ENCODE measurements at places on chromosomes 5 and 9. TPM values are rescaled to one million over a fixed set of nuclear protein-coding genes. Genes with fewer than 3 reads are reported as not detected.

Gene MARCHF11
- total RNA-seq = 0.31 TPM

GRCh38 chr5:73066466-73066865 is 53.9 kb upstream of the TMEM171 start:
- DNase-seq = no peak

Gene PTPDC1
- total RNA-seq = 5.6 TPM

DNA sequence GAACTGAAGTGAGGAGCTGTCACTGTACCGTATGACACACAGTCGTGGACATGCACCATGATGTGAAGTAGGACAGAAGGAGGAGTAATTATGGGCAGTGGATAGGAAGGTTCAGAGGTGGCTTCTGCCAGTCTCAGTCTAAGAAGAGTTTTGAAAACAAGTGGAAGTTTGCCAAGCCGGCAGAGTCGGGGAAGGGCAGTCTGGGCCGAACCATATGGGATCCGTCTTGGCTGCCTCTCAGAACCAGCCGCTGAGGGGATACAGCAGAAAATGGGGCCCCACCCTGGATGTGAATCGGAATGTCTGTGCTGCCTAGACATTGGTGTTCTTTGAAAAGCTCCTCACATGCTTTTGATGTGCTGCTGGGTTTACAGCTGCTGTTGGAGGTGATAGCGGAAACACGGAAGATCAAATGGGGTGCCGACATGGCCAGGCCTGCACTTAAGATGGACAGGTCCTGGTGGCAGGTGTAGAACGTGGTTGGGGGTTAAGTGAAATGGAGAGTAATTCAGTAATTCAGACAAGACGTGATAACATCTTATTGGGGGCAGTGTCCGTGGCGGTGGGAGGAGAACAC is 11.2 kb downstream of the SNX18 start:
- no peak for DNase-seq

- no peak for DNase-seq
Observed at GRCh38 chr5:139021346-139021745, 146.2 kb upstream of the LRRTM2 start.

DNA sequence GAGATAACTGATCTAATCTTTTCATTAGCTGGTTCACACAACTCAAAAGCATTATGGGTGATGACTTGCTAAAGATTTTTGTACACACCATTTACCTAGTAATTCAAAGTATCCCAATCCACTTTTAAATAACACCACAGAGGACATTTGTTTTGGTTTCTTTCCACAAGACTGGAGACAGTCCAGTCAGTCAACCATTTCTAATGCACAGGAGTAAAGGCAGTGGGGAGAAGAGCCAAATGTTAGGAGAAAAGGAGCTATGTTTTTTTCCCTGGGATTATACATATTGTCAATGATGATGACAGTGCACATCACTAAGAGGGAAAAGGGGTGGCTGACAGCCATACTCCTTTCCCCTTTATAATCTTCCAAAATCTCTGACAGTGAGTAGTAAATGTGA is 240.9 kb downstream of the GABRB2 start:
- no peak for DNase-seq

- DNase-seq = no peak
Observed at GRCh38 chr9:18705796-18706392, 231.9 kb downstream of the ADAMTSL1 start.

Gene TMEM215
- total RNA-seq = not detected

- no peak for DNase-seq
Observed at GRCh38 chr5:62671479-62671878, 92.9 kb downstream of the LRRC70 start.

Gene TAF11L9
- not detected for total RNA-seq

GRCh38 chr9:73239570-73240265 is 88.1 kb downstream of the ANXA1 start:
- DNase-seq = no peak

- no peak for DNase-seq
Observed at GRCh38 chr5:146078566-146078965, 26.8 kb downstream of the PLAC8L1 start.

DNA sequence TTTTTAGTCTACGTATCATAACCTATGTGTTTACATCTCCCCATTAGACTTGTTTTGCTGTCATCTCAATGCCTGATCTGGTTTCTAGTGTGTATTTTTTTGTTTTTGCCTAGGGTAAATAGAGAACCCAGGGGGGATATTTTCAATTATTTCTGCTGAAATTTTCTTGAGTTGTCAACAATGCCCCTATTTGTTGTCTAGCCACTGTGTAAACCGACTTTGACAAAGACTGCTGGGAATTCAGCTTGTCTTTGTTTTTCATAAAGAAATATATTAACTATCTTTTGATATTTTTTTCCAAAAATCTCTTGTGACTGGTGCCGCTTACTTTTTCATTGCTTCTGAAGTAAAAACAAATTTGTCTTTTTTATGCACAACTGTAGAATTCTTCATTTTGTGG is 28.1 kb downstream of the MACIR start:
- DNase-seq = no peak

GRCh38 chr9:137972988-137973470 is 95.4 kb downstream of the CACNA1B start:
- DNase-seq = no peak

GRCh38 chr5:82820961-82821845 is 256.0 kb downstream of the TMEM167A start:
- no peak for DNase-seq

DNA sequence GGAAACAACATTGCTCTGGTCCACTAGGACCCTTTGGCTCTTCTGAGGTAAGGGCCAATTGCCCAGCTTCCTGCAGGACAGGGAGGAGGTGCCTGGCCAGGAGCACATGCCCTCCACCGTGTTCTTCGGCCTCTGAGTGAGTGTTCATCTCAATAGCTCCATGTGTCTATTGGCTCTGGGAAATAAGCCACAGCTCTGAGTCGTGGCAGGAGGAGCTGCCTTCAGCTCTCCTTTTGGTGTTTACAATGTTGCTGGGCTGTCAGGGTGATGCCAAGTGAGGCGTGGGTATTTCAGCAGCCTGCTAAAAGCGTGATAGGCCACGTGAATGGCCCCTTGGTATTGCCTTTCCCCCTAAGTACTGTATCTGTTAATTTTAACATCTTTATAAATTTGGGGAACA is 26.6 kb downstream of the GADD45G start:
- peak; percentile 52 for DNase-seq

Gene URM1
- total RNA-seq = 31.4 TPM

Gene SNX18
- total RNA-seq = 10.9 TPM

GRCh38 chr5:155103146-155103545 is 89.6 kb downstream of the KIF4B start:
- DNase-seq = no peak

DNA sequence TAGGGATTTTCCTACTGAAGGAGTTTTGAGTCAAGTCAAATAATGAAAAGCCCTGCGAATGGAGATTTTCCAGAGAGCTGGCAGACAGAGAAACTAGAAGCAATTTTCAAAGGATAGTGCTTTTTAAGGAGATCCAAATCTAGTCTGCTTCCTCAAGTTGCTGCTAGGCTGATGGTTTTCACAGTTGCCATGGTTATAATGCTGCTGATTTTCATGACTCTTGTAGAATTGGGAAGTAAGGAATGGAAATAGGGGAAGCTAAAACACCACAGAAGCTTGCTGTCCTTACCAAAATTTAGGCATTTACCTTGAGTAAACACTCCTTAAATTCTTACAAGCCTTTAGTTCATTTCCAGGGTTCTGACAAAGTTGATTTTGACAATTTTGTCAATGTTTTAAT is 30.1 kb upstream of the HAPLN1 start:
- no peak for DNase-seq

Gene PCSK1
- total RNA-seq = 4.3 TPM

Gene NME5
- 1.8 TPM for total RNA-seq

DNA sequence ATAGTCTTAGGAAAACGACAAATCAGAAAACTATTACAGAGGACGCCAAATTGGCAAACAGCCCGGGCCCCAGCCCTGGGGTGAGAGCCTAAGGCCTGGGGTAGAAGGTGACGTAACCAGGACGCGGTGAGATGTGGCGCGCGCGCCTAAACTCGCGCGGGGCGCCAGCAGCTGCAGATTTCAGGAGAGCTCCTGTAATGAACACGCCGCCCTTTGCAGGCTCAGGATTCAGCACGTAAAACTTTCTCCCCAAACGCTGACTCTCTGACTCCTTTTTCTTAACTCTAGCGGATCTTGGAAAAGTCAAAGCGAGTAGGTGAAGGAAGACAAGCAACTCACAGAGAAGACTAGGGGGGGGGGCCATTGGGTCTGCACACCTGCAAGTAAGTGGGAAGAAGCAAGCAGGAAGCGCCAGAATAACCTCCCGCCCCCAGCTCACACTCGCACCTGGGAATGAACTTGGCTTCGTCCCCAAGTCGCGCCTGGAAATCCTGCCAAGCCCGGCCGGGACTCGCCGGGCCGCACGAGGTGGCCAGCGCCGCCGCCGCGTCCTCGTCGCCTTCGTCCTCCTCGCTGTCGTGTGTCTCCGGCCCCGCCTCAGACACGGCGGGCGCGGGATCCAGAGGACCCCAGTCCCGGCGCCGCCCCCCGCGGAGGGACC is 822 bp downstream of the RASEF start:
- peak; percentile 87 for DNase-seq

Gene PCDHGB6
- total RNA-seq = 3.2 TPM

Gene LMX1B
- 0.64 TPM for total RNA-seq

Data from pancreas (tissue), 10 donors.